ENCODE measurements at places on chromosomes 12 and 14.

DNA sequence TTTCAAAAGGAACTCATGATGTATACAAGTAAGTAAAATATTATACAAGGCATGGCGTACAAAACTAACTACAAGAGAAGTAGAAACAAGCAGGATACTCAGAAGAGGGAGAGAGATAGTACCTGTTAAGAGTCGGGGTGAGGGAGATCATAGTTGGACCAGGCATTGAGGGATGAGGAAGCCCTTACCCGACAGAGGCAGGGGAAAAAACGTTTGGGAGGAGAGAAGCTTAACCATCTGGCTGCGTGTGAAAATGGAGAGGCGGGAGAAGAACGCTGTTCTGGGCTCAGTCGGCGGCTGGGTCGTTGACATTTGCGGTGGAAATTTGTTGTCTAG lies 575 bp upstream of the FMNL3 start:
- DNase-seq, result no peak

- DNase-seq, result no peak
These were observed 10.3 kb upstream of the SP7 start for GRCh38 chr12:53346491-53346890.

DNA sequence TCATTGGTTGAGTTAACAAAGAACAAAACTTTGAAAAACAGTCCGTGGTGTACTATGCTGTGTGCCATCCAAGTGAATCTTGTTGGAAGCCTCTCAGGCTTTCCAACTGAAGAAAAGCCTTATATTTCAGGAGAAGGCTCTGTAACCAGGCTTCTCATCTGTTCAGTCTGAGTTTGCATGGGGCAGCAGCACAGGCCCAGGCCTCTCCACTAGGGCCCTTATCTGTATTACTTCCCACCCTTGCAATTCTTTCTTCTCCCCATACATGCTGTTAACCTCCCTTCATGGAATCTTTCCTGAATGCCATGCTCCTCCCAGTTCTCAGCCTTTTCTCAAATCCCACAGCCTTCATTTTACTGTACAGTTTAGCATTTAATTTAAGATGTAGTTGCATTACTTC lies 28.3 kb downstream of the FRMD6 start:
- no peak for DNase-seq

GRCh38 chr12:1504895-1505311 lies 89.5 kb downstream of the FBXL14 start:
- no peak for DNase-seq

GRCh38 chr12:53267306-53267998 lies 647 bp upstream of the ESPL1 start:
- DNase-seq, result no peak

DNA sequence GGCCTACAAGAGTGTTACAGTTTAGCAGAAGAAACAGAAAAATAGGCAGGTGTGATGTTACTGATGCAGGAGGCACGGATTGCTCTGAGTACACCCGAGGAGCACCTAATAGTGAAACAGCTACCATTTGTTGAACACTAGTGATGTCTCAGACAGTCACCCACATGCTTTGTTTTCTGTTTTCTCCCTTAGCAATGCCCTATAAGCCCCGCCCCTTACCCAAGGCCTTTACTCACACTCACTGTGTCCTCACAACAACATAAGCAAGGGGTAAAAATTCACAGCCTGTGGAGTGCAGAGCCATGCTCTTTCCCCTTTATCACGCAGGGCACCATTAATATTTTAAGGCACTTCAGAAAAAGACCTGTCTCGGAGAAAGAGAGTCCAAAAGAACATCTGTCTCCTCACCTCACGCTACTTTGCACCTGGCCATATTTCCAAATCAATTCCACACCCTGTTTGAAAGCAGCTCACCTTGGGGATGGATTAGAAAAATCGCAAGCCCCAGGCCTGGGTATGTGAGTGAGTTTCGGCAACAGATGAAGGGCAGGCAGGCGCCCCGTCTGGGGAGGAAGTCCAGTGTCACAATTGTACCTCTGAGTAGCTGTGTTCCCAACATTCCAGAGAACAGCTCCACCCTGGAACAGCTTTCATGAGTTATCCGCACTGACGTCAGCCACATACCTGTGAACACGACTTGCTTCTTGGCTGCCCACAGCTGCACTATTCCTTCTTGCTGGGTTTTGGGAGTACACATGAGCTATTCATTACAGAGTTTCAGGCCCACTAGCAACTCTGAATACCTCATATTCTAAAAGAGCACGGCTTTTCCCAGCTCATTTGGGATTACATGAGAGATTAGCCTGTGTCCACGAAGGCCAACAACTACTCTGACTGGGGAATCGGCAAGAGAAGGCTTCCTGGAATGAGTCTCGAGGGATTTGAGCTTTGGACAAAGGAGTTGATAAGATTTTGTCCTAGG lies 26.0 kb downstream of the MAPK1IP1L start:
- DNase-seq, result no peak

GRCh38 chr12:19760611-19761010 lies 321.3 kb downstream of the AEBP2 start:
- DNase-seq, result no peak

DNA sequence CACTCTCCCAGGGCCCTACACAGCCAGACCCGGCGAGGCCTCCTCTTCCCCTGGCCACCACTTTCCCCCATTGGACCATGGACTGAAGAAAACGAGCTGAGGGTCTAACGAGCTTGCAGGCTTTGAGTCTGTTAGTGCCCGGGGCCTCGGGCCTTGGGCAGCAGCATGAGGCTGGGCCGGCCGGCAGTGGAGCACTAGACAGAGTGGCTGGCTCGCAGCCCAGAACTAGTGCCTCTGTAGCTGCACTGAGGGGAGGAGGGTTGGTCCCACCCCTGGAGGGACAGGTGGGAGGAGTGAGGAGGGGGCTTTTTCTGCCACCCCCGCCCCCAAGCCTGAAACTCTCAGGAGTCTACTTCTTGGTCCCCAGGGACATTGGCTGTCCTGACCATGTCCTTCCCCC lies 38.7 kb downstream of the SLC6A12 start:
- no peak for DNase-seq

- peak; percentile 18 for DNase-seq
These were observed 984.8 kb downstream of the TMEM121 start for GRCh38 chr14:106511006-106511799.

- DNase-seq, result no peak
These were observed 886 bp upstream of the METTL17 start for GRCh38 chr14:20988717-20989470.

DNA sequence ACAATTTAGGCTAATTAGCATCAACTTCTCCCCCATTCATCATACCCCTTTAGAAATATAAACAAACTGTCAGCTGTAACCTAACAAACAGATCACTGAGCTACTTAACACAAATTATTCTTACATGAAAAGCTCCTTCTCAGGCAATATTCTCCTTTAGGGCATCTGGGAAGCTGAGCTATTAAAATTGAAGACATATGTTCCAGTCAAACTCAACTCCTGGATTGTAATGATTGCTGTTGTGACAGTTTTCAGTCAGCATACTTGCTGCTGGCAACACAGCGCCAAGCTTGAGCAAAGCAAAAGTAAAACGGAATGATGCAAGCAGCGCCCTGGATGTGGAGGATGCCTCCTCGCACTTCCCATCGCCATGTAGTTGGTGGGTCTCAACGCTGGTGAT lies 82.4 kb downstream of the SLC25A21 start:
- DNase-seq, result no peak

GRCh38 chr12:58277231-58277630 lies 335.9 kb downstream of the ATP23 start:
- no peak for DNase-seq

- DNase-seq, result peak; percentile 4
These were observed 503 bp downstream of the FBXO21 start for GRCh38 chr12:117189725-117190209.

GRCh38 chr12:89573051-89573810 lies 47.4 kb upstream of the POC1B start:
- no peak for DNase-seq

GRCh38 chr14:58712357-58712756 lies 74.6 kb downstream of the DACT1 start:
- DNase-seq, result no peak

GRCh38 chr14:64928239-64929013 lies 14.1 kb downstream of the GPX2 start:
- DNase-seq, result no peak

- DNase-seq, result no peak
These were observed 66.3 kb downstream of the ETNK1 start for GRCh38 chr12:22691319-22691718.

GRCh38 chr14:72801836-72802587 lies 91.9 kb downstream of the DPF3 start:
- DNase-seq, result no peak

DNA sequence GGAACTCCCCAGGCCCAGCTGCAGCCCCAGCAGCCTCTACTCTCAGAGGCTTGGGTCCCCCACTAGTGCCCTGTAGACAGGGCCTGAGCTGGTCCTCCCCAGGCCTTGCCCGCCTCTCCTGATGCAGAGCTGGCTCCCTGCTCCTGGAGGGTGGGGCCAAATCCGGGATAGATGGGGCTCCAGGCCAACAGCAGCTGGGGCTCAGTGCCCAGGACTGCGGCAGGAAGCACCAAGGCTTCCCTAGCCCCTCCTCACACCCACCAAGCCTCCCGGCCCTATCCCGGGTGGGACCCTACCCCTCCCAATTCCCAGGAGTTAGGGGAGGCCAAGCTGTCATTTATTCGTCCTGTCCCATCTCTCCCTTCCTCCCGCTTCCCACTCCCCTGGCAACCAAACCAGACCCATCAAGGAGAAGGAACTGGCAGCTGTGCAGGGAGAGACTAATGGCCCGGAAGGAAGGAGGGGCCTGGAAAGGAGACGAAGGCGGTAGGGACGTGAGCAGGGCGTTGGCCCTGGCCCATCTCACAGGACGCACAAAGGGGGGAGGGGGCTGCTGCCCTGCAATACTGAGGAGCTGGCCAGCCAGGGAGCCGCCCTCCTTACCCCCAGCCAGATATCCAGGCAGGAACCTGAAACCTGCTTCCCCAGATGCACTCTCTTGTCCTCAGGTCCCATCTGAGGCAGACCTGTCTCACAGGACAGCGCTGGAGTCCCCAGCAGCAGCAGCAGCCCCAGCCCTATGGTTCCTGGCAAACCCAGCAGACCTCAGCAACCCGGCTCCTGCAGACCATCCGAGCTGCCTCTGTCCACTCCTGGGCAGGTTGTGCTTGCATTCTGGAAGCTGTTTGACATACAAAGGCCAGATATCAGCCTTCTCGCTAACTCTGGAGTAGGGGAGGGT lies 1.6 kb upstream of the PRPH start:
- no peak for DNase-seq

DNA sequence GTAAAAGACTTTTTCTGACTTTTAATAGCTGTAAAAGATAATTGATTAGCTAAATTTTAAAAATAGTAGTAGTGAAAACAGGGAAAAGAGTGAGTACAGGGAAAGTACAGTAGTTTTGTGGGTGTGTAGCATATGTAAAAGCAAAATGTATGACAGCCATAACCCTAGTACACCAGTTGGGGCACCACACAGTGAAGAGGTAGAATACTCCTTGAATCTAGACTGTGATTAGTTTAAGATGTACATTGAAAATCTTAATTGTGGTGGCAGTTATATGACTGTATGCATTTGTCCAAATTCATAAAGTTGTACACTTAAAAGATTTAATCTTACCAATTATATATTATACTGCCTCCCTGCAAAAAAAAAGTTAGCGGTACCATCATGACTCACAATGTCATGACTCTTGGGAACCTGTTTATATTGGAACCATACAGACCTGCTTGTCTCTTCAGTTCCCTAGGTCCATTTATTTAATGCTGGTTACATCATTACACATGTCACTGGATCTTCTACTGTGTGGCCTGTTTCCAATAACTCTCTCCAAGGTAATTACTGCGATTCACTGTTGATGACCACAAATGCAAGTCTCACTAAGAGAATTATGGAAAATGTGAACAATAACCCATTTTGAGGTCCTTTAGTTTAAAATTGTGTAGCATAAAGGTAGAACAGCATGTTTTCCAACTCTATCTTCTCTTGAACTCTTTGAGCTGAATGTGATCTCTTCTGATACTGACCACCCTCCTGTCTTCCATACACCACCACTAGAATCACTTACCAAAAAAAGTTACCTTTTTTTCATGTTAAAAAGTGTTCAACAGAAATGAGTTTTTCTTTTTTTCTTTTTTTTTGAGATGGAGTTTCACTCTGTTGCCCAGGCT lies 264.2 kb upstream of the AMIGO2 start:
- no peak for DNase-seq

DNA sequence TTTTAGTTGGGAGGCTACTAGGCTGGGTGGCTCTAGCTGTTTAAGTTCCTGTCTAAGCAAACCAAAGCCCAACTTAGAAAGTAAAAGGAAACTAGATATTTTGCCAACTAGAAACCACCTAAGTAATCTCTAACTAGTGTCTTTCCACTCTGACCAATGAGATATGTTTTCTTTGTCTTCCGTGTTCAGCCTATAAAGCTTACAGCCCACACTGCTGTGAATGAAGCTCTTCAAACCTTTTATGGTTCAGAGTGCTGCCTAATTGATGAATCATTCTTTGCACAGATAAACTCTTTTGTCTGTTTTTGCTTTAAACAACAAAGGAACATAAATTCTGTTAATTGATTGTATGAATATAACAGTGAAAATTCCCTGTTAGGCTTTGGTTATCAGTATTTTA lies 66.1 kb downstream of the FUT8 start:
- DNase-seq, result no peak

DNA sequence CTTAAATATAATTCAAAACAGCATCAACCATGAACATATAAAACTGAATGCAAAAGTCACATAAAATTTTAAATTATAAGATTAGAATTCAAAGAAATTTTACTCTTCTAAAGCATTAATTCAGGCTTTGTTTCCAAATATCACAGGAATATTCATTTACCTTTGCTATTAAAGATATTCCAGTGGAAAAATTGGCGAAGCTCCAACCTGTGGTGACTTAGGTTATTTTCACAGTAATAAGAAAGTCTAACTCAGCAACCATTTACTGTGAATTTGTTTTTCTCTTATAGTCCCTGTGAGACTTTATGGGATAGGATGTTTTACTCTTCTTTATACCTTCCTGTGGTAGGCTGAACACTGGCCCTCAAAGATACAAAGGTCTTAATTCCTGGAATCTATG lies 3.2 kb downstream of the WDR89 start:
- no peak for DNase-seq

DNA sequence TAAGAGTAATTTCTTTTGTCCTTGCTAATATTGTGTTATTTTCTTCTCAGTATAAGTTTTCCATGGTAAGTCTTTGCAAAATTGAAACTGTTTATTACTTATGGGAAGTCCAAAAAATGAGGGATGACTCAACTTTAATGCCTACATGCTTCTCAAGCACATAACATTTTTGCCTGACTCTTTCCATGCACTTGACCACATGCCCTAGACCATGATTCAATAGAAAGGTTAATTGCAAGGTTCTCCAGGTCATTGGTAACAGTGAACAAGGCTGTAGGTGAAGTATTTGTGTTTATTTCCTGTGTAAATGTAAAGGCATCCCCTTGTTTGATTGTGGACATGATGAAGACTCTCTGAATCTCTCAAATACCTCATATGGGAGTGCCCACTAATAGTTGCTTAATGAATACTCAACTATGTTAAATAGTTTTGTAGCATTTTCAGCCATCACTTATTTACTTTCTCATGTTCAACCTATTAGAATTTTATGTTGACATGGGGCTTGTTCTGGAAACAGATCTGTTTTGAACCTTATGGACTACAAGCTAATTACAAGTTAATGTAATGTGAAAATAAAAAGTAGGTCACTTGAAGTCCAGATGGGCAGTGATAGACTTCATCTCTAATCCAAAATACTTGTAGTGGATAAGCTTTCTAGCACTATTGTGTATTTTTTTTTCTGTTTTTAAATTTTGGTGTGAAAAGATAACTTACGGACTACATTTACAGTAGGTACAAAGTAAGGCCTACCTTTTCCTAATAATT lies 131.7 kb downstream of the TMTC2 start:
- DNase-seq, result no peak
